ENCODE measurements at places on chromosomes 3 and 15.

DNA sequence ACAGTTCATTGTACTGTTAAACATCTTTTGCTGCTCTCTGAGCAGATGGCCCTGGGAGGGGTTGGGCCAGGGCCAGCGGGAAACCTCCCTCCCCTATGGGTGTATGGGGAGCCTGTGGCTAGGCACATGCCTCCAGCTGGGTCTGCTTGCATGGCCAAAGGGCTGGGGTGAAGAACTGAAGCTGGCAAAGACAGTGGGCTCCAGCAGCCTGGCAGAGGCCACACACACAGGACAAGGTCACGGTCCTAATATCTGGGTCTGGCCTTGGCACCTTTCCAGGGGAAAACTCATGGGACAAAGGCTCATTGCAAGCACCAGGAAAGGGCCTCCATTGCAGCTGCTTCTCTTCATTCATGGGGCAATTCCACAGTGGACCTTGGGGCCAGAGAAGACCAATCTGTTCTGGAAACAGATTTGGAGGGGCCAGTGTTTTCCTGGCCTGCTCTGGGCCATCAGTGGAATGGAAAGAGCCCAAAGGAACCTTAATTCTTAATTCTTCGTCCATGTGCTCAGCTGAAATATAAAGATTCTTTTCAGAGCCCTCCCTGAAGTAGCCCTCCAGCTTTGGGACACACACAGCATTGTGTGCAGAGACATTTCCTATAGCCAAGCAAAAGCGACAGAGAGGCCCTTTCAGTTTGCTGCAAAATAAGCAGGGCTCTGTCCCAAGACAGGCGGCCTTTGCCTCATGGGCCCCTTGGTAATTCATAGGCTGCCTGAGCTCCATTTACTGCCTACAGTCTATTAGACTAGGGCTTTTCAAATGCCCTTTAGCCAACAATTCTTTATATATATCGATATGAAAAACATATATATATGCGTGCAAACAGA is 11.3 kb upstream of the LIMD1 start:
- no peak for DNase-seq

DNA sequence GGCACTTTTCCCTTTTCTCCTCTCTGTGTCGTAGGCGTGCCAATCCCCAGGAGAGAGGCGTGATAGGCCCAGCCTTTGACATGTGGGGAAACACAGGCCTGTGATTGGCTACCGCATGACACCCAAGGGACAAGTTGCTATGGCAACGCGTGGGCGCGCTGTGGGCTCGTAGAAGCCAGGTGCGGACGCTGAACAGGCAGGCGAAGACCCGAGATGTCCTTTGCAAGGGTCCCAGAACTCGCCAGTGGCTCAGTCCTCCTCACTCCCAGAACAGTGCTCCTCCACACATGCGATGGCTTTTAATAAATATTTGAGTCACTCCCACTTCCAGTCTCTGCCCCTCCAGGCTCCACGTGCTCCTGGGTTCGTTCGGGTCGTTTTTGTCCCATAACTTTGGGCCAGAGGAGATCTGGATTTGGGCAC is 4.2 kb downstream of the SLC51B start:
- peak; percentile 99 for DNase-seq

DNA sequence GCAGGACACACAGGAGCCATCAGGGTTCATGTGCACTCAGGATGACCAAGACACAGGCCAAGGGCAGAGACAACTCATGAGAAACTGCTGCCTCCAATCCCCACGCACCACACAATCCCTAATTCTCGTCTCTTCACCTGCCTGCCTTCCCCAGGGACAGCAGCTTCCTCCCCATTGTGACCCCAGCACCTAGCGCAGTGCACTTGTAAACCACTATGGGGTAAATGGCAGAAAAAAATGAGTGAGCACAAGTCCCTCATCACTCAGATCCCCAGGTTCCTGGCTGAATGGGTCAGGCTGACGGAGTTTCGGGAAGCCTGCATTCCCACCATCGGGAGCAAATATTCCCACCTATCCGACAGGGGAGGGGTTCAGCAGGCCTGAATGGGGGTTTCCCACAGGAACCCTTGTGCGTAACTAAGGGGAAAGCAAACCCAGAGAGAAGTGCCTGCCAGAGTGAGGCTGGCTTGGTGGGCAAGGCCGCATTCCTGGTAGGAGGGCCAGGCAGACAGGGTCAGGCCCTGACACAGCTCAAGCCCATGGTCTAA is 18.8 kb downstream of the PLXNB1 start:
- no peak for DNase-seq

- peak; percentile 3 for DNase-seq
Observed at GRCh38 chr3:126083138-126083445, 832 bp downstream of the SLC41A3 start.

GRCh38 chr3:126528419-126528799 is 4.5 kb downstream of the CHST13 start:
- DNase-seq: no peak

- DNase-seq: no peak
Observed at GRCh38 chr15:69857686-69858391, 239.9 kb downstream of the TLE3 start.

GRCh38 chr3:25532431-25533162 is 104.5 kb downstream of the RARB start:
- peak; percentile 46 for DNase-seq

DNA sequence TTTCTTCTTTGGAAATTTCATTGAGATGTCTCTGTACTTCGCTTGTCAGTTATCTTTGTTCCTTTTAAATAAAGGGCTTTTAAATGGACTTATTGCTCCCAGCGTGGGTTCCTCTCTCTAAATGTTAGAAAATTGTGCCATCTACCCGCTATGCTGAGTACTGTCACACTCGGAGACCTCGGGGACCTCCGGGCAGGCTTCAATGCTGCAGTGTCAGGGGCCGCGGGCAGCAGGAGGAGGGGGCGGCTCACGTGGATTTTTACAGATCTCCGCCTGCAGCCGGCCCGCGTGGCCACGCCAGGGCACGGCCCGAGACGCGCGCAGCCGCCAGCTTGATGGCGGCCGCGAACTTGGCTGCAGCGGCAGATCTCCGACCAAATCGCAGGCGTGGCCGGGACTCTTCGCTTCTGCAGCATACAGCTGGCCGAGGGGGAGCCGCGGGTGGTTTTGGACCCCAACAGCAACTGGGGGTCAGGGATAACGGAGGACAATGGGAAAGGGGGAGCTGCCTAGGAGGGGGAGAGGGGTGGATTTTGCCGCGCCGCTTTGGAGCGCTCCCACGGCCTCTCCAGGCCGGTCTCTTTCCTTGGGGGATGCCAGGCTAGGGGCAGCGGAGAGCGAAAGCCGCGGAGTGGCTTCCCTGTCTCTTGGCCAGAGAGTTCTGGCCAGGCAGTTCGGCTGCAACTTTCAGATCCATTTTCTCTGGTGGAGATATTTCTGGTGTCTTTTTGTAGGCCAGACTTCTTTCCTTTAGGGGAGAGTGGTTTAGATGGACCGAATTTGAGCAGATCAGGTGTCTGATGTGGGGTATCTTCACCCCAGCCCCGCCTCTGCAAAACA is 15.3 kb downstream of the NR2F2 start:
- no peak for DNase-seq

DNA sequence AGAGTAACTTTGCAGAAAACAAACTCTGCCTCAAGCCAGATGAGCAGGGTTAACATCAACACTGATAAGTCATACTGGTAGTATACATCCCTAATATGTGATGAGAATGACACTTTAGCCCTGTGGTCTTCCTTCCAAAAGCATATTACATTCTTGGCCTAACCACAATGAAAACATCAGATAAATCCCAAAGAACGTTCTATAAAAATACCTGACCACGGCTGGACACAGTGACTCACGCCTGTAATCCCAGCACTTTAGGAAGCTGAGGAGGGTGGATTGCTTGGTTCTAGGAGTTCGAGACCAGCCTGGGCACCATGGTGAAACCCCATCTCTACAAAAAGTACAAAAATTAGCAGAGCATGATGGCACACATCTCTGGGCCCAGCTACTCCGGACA is 4.7 kb downstream of the TMCC1 start:
- no peak for DNase-seq

- DNase-seq: no peak
Observed at GRCh38 chr15:91603384-91604080, 250.0 kb upstream of the SLCO3A1 start.

GRCh38 chr3:139339219-139339906 is 4.5 kb upstream of the MRPS22 start:
- DNase-seq: no peak

DNA sequence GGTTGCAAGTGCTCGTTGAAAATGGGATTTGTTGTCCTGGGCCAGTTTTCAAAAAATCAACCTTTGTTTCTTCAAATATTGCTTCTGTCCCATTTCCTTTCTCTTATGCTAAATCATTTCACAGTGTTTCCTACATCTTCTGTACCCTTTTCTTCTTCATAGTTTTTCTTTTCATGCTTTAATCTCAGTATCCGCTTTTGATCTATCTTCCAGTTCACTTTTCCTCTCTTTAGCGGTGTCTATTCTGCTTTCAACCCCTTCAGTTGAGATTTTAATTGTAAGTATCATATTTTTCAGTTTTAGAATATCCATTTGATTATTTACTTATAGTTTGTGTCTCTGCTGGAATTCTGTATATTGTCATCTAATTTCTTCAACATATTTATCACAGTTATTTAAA is 311.7 kb upstream of the TPM1 start:
- DNase-seq: no peak

DNA sequence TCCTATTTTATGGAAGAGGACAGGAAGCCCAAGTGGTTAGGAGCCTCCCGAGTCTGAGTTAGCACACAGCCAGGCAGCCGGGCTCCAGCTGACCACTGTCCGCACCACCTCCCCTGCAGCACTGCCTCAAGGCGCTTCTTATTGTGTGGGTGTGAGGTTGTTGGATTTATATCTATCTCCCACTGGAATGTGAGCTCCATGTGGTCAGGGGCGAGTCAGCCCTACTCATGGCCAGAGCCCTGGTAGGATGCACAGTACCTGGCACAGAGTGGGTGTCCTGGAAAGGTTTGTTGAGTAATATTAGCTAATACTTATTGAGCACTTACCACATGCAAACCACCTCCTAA is 9.7 kb upstream of the FBLN2 start:
- DNase-seq: no peak

GRCh38 chr3:126478581-126479310 is 3.1 kb upstream of the ZXDC start:
- no peak for DNase-seq

- DNase-seq: no peak
Observed at GRCh38 chr3:165446555-165446954, 250.4 kb upstream of the SLITRK3 start.

DNA sequence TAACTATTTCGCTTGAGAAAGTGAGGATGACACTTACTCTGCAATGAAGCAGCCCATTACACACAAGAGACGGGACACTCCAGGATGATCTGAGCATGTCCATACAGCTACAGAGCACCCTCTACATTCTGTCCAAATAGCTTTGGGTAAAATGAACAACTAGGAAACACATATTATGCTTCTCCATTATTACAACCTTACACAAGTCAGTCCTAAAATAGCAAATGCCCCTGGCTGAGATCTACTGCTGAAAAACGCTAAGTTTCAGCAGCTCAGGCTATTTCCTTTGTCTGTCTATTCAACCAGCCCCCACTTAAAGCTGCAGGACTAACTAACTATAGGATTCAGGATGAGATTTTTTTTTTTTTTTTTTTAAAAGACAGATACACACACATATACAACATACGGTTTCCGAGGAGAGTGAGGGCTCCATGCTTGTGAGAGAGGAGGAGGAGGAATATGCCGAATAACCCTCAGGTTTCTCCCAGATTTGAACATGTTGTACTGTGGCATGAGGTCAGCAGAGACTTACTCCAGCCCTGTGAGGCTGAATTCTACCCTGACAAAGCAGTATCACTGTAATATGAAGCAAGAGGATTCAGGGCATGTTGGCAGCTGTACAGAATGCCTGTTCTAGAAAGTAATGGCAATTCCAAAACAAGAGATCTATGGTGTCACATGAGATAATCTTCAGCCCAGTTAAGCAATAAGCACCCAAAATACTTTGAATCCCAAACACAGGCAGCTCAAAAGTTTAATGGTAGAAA is 117.3 kb upstream of the PLXND1 start:
- DNase-seq: no peak

DNA sequence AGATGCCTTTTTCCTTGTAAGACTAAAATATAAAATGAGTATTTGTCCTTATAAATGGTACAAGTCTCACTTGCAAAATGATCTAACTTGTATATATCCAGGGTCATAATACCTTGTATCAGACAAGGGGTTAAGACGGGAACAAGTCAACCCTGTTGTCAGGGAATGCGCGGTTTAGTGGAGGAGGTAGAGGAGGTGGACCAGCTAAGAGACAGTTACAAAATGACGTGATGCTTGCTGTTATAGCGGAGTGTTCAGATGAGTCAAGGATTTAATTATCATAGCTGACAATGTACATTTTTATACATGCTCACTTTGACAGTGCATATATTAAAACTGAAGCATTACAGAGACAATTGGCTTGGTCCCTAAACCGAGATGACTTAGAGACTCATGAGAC is 26.8 kb upstream of the KLHL25 start:
- no peak for DNase-seq

- no peak for DNase-seq
Observed at GRCh38 chr3:73611176-73611575, 13.6 kb downstream of the PDZRN3 start.

GRCh38 chr3:124078953-124079911 is 87.3 kb upstream of the ROPN1 start:
- DNase-seq: peak; percentile 43

GRCh38 chr3:125219261-125219701 is 6.7 kb upstream of the SLC12A8 start:
- peak; percentile 25 for DNase-seq

DNA sequence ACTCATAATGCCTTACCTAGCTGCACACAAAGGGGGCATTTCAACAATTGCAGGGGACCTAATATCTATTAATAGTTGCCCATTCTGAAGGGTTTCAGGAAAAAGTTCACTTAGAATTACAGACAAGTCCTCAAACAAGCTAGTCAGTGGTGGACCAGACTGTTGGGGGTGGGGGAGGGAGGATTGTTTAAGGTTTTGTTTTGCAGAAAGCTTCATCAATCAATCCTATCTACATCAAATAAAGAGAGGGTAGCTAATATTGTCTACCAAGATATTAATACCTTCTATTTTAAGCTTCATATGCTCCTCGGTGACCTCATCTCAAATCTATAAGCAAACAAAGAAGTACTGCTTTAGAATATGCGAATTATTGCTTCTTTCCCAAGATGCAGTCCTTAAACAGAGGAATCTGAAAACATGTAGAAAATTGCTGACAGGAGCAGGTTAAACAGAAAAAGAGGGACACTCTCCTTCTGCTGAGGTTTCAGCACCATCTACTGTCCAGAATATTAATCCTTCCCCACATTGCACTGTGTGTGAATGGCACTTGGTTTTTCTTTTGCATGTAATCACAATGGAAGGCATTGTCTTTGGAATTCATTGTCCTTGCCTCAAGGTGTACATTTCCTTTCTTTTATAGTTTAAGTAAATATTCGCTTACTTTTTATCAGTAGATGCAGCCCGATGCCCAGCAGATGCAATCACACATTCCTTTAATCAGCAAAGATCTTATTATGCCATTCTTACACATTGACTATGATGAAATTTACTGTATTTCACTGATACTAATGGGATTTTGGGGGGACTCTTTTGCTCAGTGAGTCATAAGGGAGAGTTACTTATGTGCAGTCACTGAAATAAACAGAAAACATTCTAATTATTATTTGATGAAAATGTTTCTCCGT is 94.7 kb downstream of the IL5RA start:
- DNase-seq: no peak

- no peak for DNase-seq
Observed at GRCh38 chr15:91548549-91548948, 305.0 kb upstream of the SLCO3A1 start.

Measured in iPS-NIHi11 (cell line).